ENCODE measurements at places on chromosomes 3 and 15. TPM values are rescaled to one million over a fixed set of nuclear protein-coding genes. Genes with fewer than 3 reads are reported as not detected.

The EXD1 gene
- not detected for total RNA-seq

The GOLGA8G gene
- not detected for total RNA-seq

The SLC6A11 gene
- not detected for total RNA-seq

The PHLDB2 gene
- 134 TPM for total RNA-seq

The RNF7 gene
- 84.3 TPM for total RNA-seq

The CFAP100 gene
- not detected for total RNA-seq

The SCN5A gene
- not detected for total RNA-seq

The CTXN2 gene
- not detected for total RNA-seq

The KCNMB3 gene
- 3.2 TPM for total RNA-seq

The KIF15 gene
- 2.7 TPM for total RNA-seq

The HIGD2B gene
- total RNA-seq = not detected

The FAM174B gene
- total RNA-seq = 11.0 TPM

The TIPIN gene
- 7.6 TPM for total RNA-seq

The OR5K2 gene
- total RNA-seq = not detected

The CKMT1A gene
- not detected for total RNA-seq

The MCF2L2 gene
- total RNA-seq = 1.7 TPM

The COPS2 gene
- total RNA-seq = 69.1 TPM

The LRRC15 gene
- total RNA-seq = 0.18 TPM

The LSM3 gene
- 9.9 TPM for total RNA-seq

- DNase-seq = no peak
- no peaks in the 10 kb centered on the region for H3K4me1 ChIP-seq
- no peak overlapping the region for H3K27ac ChIP-seq
- no peaks in the 10 kb centered on the region for H3K36me3 ChIP-seq
Measured at GRCh38 chr3:10637342-10637741, 132.0 kb upstream of the ATP2B2 start.

- DNase-seq = no peak
- peaks cover 12% of the 10 kb centered on the region for H3K4me1 ChIP-seq
- no peaks in the 10 kb centered on the region for H3K27me3 ChIP-seq
- peaks cover 4% of the 10 kb centered on the region for H3K36me3 ChIP-seq
- H3K4me3 ChIP-seq = no peak overlapping the region
- H3K27ac ChIP-seq = no peak overlapping the region
Measured at GRCh38 chr3:191414286-191414685, 46.7 kb upstream of the PYDC2 start.

DNA sequence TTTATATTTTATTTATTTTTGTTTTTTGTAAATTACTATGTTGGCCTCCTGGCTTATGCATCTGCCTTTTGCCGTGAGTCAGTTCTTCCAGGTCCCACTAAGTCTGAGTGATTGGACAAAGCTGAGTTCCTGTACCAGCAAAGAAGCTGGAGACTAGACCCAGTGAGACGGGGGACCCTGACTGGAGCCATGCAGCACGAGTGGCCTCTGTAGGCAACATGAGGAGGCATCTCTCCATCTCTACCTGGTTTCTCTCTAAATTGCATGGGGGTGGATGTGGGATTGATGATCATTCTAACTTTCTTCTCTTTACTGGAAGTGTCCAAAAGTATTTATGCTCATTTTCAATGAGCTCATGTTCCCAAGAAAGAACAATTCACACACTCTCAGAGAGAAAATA lies 155.3 kb upstream of the MRPL3 start:
- H3K4me3 ChIP-seq = no peak overlapping the region
- no peaks in the 10 kb centered on the region for H3K36me3 ChIP-seq
- no peaks in the 10 kb centered on the region for H3K27me3 ChIP-seq
- no peaks in the 10 kb centered on the region for H3K4me1 ChIP-seq
- no peak overlapping the region for H3K27ac ChIP-seq
- no peak for DNase-seq

GRCh38 chr3:161343986-161344385 lies 27.3 kb downstream of the SPTSSB start:
- DNase-seq = no peak
- H3K27ac ChIP-seq = no peak overlapping the region
- H3K36me3 ChIP-seq = no peaks in the 10 kb centered on the region
- H3K4me3 ChIP-seq = no peak overlapping the region

DNA sequence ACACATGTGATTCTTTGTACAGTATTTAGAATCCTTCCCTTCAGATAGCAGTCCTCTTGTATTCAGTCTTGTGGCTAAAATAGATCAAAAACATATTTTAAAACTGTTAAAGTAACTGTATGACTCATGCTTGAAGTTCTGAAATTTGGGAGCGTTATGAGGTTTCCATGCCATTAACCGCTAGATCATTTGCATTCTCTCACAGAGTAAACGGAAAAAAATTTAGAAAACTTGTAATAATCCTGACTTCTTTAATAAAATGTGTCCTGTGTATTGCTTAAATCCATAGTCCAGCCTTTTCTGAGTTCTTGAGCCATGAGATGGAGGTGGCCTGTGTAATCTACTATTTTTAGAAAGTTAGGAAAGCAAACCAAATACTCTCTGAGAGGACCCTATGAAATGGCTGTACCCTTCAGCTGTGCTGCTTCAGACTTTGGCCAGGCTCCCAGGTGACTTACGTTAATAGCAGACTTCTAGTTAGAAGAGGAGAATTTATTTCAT lies 33.8 kb downstream of the MBNL1 start:
- no peaks in the 10 kb centered on the region for H3K27me3 ChIP-seq
- peak overlapping the region; percentile 51 for H3K4me3 ChIP-seq
- peaks cover 84% of the 10 kb centered on the region for H3K4me1 ChIP-seq
- DNase-seq = no peak
- peak overlapping the region; percentile 87 for H3K27ac ChIP-seq

DNA sequence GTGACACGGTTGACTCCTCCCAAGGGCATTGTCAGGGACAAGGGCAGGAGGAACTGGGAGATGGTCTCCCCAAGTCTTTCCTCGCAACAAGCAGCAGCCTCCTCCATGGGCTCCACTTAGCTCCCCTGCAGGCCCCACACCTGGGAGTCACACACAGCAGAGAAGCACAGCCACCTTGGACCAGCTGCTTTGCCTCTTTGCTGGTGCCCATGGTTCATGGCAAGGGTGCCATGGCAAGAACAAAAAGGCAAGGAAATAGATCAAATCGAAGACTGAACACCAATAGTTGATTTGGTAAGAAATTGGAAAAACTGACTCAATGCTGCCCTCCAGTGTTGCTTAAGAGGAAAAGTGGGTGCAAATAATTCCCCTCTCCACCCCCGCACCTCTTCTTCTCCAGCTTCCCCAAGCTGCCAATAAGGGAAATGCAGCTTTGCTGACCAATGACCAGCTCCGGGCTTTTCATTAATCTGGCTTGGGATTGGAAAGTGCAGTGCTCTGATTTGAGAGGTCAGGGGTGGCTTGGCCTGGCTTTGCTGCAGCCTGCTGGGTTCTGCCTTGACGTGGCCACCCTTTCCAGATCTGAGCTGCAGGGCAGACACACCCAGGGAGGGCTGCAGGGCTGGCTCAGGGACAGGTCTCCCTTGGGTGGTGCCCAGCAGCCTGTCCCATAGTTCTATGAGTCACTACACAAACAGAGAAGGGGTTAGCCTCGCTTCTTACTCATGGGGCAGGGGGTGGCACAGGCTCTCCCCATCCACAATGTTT lies 162.0 kb downstream of the KLF13 start:
- peaks cover 15% of the 10 kb centered on the region for H3K27me3 ChIP-seq
- H3K27ac ChIP-seq = no peak overlapping the region
- peak; percentile 83 for DNase-seq
- peaks cover 17% of the 10 kb centered on the region for H3K4me1 ChIP-seq
- H3K4me3 ChIP-seq = no peak overlapping the region

GRCh38 chr3:114899186-114899931 lies 247.7 kb downstream of the ZBTB20 start:
- no peak for DNase-seq
- H3K36me3 ChIP-seq = peaks cover 2% of the 10 kb centered on the region
- no peak overlapping the region for H3K4me3 ChIP-seq

- H3K36me3 ChIP-seq = no peaks in the 10 kb centered on the region
- no peak for DNase-seq
- no peak overlapping the region for H3K4me3 ChIP-seq
- H3K27ac ChIP-seq = no peak overlapping the region
- no peaks in the 10 kb centered on the region for H3K4me1 ChIP-seq
Measured at GRCh38 chr15:37594417-37594816, 340.0 kb upstream of the TMCO5A start.

DNA sequence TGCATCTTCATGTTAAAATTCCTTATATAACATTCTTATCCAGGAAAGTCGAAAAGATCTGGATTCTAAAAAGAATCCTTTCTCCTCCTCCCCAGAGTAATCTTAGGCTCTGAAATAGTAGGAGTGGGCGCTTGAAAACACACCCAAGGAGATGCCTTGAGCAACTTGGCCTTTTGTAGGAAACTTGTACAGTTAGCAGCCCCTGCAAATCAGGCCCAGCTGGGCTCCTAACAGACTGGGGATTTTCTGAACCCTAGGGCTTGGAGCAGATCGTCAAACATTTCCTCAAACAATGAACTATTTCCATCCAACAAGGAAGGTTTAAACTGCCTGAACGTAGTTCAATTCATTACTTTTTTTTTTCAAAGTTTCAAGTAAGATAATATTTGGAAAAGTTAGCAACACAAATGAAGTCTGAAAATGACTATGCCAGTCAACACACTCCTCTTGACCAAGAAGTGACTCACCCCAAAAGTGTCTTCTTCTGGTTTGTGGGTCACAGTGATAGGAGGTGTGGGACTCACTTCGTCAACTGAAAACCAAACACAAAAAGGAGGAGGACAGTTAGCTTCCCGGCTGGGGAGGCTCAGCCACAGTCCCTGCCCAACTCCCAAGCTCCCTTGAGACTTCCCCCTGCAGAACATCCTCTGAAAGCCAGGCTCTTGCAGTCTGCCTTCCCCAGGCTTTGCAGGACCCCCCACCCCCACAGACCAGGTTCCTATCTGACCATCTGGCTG lies 129.7 kb downstream of the NTRK3 start:
- no peak overlapping the region for H3K4me3 ChIP-seq
- H3K27ac ChIP-seq = no peak overlapping the region
- H3K27me3 ChIP-seq = no peaks in the 10 kb centered on the region

DNA sequence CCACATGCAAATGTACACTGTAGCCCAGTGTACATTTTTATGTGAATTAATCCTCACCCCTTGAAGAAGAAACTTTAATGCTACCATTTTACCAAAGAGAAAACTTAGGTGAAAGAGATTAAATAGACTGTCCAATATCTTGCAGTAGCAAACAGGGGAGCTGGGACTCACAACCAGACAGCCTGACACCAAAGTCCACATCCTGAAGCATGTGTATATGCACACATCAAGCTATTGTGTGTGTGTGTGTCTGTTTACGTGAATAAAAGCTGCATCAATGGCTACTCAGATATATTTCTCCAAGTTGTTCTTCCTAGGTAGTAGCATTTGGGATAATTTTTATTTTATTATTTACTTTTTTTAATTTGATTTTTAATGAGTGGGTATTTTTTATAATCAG lies 6.7 kb downstream of the ANO10 start:
- H3K4me1 ChIP-seq = peaks cover 5% of the 10 kb centered on the region
- H3K4me3 ChIP-seq = no peak overlapping the region
- H3K27me3 ChIP-seq = no peaks in the 10 kb centered on the region
- no peaks in the 10 kb centered on the region for H3K36me3 ChIP-seq

- no peaks in the 10 kb centered on the region for H3K4me1 ChIP-seq
- H3K4me3 ChIP-seq = no peak overlapping the region
- peaks cover 18% of the 10 kb centered on the region for H3K36me3 ChIP-seq
- DNase-seq = no peak
Measured at GRCh38 chr3:38360345-38360744, 13.8 kb downstream of the XYLB start.

- H3K36me3 ChIP-seq = no peaks in the 10 kb centered on the region
- peaks cover 4% of the 10 kb centered on the region for H3K4me1 ChIP-seq
- no peak overlapping the region for H3K27ac ChIP-seq
- no peak for DNase-seq
- H3K27me3 ChIP-seq = peaks cover 14% of the 10 kb centered on the region
- H3K4me3 ChIP-seq = no peak overlapping the region
Measured at GRCh38 chr15:55740981-55741832, 1.7 kb downstream of the PRTG start.

DNA sequence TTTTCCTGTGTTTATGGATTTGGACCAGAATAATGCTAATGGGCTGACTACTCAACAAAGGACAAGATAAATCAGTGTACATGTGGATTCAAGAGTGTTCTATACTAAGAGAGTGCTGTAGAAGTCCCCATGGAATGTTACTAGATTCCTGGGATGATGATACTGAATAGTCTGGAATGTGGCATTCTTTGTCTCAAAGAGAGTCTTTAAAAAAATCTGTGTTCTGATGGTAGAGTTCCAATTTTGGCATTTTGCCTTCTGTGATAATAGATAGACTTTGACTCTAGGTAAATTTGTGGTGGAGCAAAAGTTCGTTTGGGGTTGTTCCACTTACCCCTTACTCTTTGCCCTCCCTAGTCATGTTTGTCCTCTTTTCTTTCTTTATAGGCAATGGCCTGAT lies 43.7 kb downstream of the NMD3 start:
- peaks cover 19% of the 10 kb centered on the region for H3K4me1 ChIP-seq
- H3K4me3 ChIP-seq = no peak overlapping the region
- H3K36me3 ChIP-seq = peaks cover 53% of the 10 kb centered on the region
- no peak for DNase-seq
- H3K27me3 ChIP-seq = no peaks in the 10 kb centered on the region

GRCh38 chr3:126937973-126938372 lies 44.9 kb upstream of the PLXNA1 start:
- no peak for DNase-seq
- no peak overlapping the region for H3K4me3 ChIP-seq
- no peaks in the 10 kb centered on the region for H3K36me3 ChIP-seq
- H3K27me3 ChIP-seq = no peaks in the 10 kb centered on the region
- H3K4me1 ChIP-seq = peaks cover 13% of the 10 kb centered on the region
- no peak overlapping the region for H3K27ac ChIP-seq

DNA sequence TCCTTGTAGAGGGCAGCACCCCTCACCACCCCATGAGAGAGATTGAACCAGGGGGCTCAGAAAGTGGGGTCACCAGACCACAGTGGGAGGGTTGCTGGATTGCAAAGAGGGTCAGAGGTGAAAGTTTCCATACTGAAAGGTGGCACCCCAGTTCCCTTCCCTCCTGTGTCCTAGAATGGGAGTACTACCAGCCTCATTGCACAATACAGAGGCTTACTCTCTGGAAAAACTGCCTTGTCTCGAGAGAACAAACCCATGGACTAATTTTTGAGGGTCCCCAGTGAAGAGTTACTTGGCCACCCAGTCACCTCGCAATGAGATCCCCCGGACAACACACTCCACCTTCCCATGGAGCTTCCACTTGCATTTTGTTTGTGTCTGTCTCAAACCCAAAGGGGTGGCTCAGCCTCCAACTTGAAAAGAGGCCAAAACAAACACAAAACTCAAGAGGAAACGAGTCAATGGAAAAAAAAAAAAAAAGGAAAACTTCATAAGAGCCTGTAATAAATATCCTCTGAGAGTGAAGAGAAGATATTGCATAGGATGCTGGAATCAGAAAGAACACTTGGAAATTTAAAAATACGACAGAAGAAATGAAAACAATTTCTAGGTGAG lies 18.6 kb downstream of the MESP2 start:
- peak overlapping the region; percentile 88 for H3K27ac ChIP-seq
- peaks cover 35% of the 10 kb centered on the region for H3K36me3 ChIP-seq
- DNase-seq = no peak
- no peaks in the 10 kb centered on the region for H3K27me3 ChIP-seq

GRCh38 chr15:42088801-42089640 lies 5.3 kb downstream of the PLA2G4D start:
- peaks cover 7% of the 10 kb centered on the region for H3K4me1 ChIP-seq
- no peaks in the 10 kb centered on the region for H3K36me3 ChIP-seq
- DNase-seq = no peak
- no peak overlapping the region for H3K4me3 ChIP-seq

- DNase-seq = no peak
- no peaks in the 10 kb centered on the region for H3K36me3 ChIP-seq
- no peaks in the 10 kb centered on the region for H3K4me1 ChIP-seq
Measured at GRCh38 chr15:82959423-82959822, 6.9 kb upstream of the HOMER2 start.

- no peak overlapping the region for H3K4me3 ChIP-seq
- no peak for DNase-seq
- H3K27me3 ChIP-seq = peaks cover 8% of the 10 kb centered on the region
- H3K4me1 ChIP-seq = no peaks in the 10 kb centered on the region
Measured at GRCh38 chr3:9101286-9101685, 138.0 kb upstream of the RAD18 start.

All from osteocyte (in vitro differentiated cells).